ENCODE measurements at places on chromosomes 3 and 15. TPM values are rescaled to one million over a fixed set of nuclear protein-coding genes. Genes with fewer than 3 reads are reported as not detected.

- DNase-seq: no peak
Observed at GRCh38 chr3:133158686-133159085, 120.5 kb downstream of the TMEM108 start.

DNA sequence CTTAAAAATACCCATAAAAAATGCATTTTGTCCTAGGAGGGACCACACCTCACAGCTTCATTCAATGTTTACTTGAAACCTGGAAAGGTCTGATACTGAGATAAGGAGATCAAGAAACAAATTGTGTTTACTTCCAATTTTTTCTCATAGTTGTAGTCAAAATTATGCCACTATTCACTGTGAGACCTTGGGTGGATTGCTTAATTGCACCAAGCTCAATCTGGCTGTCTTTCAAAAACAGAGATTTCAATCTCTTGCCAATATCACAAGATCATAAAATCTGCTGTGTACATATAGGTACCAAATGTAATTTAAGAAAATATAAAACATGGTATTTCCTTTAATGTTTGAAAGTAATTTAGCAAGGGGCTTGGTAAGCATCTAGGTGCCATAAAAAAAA lies 186.4 kb upstream of the THBS1 start:
- DNase-seq: no peak

DNA sequence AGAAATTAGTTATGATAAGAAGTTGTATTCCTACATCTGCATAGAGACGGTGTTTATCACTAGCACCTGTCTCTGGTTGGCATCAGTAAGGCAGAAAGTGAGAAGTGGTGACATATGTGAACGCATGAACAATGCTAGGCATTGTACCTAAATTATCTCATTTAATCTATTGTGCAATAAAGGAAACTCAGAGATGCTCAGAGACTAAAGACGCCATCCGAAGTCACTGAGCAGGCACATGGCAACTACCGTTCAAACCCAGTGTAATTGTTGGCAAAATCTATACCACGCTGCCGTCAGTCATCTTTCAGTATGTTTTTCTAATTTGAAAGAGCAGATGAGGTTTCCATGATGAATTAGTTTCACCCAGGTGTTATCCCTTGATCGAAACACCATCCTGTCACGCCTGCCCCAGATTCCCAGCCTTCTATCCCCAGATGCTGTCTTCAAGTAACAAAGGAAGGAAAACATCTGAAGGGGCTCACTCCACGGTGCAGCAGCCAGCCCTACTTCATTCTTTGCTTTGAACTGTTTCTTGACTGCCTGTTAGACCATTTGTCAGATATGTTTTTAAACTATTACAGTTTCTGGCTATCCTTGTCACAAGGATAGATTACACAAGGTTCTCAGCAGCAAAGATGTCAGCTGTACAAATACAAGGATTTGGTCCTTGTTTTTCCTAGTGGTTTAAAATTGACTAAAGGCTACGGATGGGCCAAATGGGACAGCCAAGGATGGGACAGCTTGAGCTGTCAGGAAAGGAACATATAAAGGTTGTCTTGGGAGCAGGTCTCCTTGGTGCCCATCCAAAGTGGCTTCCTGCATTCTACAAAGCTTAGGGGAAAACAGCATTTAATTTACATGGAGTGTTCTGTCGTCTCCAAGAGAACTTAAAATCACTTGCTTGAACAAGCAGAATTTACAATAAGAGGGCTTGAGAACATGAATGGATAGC lies 99.1 kb downstream of the TMEM108 start:
- DNase-seq: no peak

DNA sequence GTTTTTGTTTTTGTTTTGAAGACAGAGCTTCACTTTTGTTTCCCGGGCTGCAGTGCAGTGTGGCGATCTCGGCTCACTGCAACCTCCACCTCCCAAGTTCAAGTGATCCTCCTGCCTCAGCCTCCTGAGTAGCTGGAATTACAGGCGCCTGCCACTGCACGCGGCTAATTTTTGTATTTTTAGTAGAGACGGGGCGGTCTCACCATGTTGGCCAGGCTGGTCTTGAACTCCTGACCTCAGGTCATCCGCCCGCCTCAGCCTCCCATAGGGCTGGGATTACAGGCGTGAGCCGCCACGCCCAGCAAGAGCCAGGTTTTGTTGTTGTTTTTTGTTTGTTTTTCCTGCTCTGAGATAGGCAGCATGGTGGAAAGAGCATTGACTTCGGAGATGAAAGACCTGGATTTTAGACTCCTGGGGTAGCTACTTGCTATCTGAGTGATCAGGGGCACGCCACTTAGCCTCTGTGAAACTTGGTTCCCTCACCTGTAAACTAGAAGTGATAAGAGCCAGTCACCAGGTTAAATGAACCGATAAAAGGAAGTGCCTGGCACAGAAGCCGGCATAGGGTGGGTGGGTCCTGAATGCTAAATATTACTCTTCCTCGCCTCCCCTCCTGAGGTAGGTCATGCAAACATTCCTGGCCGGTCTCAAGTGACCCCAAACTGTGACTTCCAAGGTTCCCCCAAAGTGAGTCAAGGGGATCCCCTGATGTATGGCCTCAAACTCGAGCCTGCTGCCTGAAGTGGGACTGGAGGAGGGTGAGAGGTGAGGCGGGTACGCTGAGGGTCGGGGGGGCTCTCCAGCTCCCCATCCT lies 62.9 kb upstream of the MCF2L2 start:
- no peak for DNase-seq

DNA sequence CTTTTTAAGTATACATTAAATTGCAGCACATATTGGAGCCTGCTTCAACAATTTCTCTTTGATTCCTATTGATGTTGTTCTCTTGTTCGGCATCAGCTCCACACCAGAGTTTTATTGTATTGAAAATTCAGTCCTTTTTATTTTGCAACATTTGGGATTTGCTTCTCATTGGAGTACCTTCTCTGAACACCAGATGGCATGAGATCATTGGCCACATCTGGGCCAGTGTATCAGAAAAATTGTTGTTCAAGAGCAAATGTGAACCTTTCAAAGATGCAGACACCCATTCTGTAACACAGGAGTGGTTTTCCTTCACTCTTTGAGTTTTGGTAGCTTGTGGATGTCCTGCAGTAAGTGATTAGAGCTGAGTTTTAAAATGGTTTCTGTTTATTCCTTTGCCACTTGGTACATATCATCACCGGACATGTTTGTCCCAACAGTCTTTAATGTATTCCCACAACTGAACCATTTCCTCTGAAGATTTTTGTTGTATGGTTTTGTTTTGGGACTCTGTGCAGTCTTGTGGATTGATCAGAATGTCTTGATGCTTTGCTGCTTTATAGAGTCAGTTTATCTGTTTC lies 96.1 kb downstream of the MCTP2 start:
- no peak for DNase-seq

GRCh38 chr3:35201211-35201610 lies 438.1 kb upstream of the ARPP21 start:
- DNase-seq: no peak

DNA sequence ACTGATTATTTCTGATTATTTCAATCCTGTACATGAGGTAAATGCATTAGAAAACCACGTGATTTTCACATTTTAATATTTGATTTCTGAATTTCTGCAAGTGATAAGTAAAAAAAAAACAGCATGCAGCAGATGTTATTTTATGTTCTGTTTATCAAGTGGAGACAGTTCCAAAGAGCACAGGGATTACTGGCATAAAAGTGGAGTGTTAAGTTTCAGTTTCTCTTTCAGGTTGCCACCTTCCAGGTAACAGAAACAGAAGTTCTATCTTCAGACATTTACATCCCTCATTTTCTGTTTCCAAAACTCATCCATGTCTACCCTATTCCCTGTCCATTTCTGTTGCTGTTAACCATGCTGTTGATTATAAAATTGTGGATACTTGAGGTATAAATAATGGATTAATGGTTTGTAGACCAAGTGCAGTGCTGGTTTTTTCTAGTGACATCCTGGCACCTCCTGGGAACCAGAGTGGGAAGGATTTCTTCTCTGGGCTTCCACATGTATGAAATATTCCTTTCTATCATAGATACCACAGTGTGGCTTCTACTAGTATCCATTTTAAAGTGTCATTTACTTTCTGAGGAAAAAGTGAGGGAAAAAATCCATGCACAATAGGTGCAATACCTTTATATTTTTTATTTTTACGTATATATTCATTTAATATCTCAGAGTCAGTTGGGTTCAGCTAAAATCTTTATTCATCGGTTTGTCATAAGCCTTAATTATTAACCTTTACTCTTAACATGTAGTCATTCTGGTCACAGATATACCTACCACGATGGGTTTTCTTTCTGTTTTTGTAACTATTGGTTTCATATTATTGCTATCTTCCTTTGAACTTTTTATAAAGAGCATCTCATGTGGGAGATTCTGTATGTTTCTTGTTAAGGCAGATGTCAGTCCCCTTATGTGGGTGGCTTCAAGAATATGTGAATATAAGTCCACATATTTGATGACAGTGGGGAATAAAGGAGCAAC lies 1010.0 kb downstream of the SQOR start:
- no peak for DNase-seq

DNA sequence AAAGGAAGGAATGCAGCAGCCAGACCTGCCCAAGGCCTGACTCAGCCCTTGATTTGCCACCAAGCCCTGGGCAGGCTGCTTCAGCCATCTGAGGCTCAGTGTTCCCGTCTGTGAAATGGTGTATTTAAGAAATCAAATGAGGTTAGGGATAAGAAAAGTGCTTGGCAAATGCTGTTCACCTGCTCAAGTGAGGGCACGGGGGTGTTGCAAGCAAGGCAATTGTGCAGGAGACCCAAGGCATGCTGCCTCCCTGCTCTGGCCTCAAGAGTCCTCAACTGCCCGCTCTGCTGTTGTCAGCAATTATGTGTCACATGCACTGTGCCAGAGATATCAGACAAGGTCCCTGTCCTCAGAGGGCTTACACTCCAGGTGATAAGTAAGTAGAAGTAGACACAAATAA lies 101.8 kb downstream of the TPRA1 start:
- DNase-seq: no peak

- DNase-seq: no peak
Observed at GRCh38 chr3:171881251-171881650, 38.1 kb downstream of the TMEM212 start.

- no peak for DNase-seq
Observed at GRCh38 chr3:134337511-134338200, 36.6 kb downstream of the AMOTL2 start.

The SNX22 gene
- polyA plus RNA-seq: 33.0 TPM

The CHRNA3 gene
- polyA plus RNA-seq: 7.7 TPM

The GRAMD2A gene
- polyA plus RNA-seq: 2.7 TPM

Data from spinal cord (tissue), 10 donors.